T-helper 22 cell (primary cell): ENCODE measurements at places on chromosomes 5 and 9.

DNA sequence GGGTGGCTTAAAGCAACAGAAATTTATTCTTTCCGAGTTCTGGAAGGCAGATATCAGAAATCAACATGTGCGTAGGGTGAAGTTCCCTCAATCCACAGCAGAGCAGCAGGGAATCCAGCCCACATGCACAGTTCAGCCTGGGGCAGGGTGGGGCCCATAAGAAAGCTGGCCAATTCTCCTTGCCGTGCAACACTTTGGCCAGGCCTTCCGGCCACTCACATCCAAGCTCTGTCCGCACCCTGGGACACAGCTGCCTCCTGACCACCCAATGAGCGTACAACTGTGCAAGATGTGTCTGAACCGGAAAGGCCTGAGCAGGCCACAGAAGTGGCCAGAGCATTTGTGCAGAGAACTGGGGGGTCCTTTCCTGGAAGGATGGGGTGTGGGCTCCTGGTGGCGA, 274.9 kb downstream of the GADD45G start:
- no peak for DNase-seq

DNA sequence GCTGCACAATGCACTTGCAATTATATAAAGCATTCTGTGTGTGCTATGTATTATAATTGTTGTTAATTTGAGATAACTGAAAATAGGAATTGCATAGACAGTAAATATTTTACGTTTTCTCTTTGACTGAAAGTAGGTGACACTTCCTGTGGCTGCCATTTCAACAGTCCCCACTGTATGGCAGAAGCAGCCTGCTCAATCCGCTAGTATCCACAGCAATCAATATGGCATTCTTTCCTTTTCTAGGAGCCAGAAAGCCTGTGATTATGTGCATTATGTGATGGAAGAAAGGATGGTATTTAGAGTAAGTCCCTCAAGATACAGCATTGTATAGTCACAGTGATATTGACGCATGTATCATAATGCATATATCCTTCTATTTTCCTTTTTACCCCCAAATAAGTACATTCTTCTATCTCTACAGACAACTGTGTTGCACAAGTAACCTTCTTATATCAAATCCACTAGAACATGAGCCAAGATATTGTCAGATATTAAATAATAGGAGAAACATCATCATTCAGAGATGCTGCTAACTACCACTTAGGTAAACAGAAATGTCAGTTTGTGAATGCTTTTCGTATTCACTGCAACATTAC, 59.7 kb downstream of the CARTPT start:
- DNase-seq = no peak

DNA sequence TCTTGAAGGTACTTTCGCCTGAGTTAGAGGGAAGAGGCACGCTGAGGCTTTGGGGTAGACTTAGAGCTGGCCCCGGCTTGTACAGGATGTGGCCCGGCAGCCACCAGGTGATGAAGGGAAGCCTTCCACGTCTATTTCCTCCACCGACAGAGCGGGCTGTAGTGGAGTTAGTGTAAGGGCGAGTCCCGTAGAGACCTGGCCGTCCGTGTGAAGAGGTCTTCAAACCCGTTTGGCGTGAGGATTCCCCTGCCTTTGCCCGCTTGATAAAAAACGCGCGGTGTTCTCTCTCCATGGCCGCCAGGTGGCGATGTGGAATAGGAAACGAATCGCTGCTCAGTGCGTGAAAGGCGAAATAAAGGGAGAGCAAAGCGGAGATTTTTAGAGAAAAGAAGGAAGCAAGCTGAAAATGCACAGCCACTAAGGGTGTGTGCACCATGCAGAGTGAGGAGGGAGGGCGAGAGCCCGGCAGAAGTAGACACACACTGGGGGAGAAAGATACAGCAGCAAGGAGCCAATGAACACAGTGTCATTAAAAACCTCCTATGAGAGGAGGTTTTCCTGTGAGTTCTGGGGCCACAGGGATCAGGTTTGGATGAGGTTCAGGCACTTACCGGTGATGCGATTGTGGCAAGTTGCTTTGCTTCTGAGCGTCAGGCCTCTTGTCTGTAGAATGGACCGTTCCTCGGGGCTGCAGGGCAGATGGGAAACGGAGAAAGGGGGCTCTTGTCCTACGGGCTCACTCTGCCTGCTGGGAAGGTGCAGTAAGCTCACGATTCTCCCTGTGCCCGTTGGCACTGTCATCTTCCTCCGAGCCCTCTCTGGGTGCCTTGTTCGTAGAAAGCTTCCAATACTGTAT, 34.2 kb downstream of the STC2 start:
- DNase-seq = peak; percentile 9

- no peak for DNase-seq
Observed at GRCh38 chr5:147481376-147481775, 28.5 kb downstream of the DPYSL3 start.

DNA sequence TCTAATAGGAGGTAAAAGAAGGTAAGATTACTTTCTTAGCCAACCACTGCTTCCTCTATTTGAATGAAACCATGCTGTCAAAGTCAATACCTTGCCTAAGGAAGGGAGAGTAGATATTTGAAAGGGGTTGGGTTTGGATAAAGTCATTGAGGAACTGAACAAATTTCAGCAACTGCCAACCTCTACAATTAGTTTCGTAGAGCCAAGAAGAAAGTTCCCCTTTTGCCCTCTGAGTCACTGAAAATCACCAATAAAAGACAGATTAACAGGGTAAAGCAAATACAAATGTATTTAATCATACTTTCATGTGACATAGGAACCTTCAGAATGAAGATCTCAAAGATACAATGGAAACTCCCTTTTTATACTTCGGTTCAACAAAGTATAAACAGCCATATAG, 615.7 kb downstream of the GABRG2 start:
- DNase-seq = no peak

DNA sequence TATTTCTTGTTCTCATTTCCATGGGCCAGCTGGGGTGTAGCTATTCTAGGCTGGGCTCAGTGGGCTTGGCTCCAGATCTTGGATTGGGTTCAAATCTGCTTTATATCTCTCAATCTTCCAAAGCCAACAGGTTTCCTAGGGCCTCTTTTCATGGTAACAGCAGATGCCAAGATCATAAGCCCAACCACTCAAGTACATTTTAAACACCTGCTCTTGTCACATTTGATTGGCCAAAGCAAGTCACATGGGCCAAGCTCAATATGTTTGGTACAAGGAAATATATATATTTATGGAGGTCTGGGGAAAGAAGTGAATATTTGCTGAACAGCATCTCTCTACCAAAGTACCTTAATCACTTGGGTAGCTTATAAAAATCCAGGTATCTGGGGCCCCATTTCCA, 49.5 kb downstream of the MRRF start:
- DNase-seq = no peak
